ENCODE measurements at places on chromosomes 5 and 9.
A peak's percentile ranks its signal among the peaks of the same experiment; 100 is the strongest.

- DNase-seq = no peak
Observed at GRCh38 chr5:66551945-66552344, 44.2 kb upstream of the MAST4 start.

DNA sequence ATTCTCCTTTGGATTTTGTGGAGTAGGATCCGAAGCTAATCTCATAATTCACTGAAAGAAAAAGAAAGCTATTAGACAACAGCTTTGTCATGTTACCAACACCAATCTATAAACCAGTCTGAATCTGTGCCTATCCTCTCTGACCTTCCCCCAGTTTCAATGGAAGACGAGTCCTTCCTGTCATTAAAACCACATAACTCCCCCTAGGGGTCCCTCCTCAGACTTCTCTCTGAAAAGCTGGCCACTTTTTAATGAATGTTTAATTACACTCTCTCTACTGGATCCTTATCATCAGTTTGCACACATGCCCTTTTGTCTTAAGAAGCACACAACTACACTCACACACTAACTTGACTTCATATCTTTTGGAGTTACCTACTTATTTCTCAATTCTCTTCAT lies 98.0 kb upstream of the TSLP start:
- no peak for DNase-seq

GRCh38 chr9:20873240-20873865 lies 158.1 kb downstream of the HACD4 start:
- peak; percentile 73 for DNase-seq

DNA sequence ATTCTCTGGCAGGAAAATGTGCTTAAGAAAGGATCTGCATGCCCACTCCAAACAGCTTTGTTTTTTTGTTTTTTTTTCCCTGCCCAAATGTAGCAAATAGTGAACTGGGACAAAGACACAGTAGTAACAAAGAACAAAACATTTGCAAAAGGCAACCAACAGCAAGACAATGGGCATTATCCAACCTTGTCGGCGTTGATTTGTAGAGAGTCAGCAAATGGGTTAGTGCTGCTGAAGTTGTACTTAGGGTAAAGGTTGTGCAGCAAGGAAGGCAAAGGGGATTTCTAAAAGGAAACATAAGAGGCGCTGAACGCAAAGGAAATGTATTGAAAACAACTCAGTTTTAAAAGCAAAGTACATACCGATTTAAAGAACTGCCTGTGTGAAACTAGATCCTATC lies 136.2 kb downstream of the MPDZ start:
- no peak for DNase-seq

DNA sequence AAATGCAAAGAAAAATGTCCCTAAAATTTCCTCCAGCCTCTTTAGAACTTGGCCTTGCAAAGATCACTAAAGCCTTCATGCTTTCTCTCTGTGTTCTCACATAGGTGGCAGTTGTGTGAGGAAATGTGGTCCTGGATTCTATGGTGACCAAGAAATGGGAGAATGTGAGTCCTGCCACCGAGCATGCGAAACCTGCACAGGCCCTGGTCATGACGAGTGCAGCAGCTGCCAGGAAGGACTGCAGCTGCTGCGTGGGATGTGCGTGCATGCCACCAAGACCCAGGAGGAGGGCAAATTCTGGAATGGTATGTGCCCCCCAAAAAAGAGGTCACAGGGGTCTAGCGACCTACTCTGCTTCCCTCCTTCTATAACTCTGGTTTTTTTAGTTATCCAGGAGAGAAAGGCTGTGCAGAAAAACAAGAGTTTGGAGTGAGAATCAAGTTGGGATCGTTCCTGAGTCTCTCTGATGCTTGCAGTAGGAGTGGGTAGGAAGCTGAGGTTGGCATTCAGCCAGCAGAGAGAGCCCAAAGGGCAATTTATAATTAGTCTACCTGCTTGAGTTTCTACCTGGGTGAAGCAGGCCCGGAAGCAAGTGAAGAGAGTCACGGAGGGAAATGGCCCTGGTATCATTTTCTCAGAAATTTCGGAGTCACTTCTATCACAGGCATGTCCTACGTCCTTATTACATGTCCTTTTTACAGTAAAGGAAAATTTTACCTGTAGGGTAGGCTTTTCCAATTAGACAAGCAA lies 97.5 kb downstream of the RFK start:
- no peak for DNase-seq
